ENCODE measurements at places on chromosomes 6 and 20. TPM values are rescaled to one million over a fixed set of nuclear protein-coding genes. Genes with fewer than 3 reads are reported as not detected.

GRCh38 chr6:131924881-131925474, 26.2 kb downstream of the CCN2 start:
- no peak for DNase-seq

DNA sequence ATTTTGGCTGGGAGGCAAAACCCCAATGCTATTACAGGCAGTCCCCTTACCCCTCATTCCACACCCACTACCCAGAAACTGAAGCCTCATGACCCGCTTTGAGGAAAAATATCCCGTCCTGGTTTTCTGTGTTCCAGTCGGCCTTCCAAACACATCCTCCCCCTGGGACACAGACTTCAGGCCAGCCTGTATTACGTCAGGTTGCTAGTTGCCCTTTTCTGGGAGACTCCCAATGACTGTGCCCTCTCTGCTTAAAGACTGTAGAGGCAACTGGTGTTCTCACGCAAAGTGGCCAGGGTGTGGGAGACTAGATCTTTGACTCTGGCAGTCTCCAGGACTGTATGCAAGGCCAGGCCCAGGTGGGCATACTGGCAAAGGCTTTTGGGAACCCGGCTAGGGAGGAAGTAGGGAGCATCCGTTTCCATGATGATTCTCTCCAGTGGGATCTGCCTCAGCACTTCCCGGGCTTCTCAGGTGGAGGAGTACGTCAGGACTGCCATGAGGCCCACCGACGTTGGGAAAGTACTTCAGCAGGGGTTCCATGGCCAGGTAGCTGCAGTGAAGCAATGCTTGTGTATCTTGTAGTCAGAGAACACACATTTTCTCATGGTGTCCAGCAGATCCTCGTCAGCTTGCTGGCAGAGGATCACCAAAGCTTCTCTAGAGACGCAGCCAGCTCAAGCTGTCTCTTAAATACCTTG, 34.9 kb downstream of the DYNLT1 start:
- DNase-seq: no peak

DNA sequence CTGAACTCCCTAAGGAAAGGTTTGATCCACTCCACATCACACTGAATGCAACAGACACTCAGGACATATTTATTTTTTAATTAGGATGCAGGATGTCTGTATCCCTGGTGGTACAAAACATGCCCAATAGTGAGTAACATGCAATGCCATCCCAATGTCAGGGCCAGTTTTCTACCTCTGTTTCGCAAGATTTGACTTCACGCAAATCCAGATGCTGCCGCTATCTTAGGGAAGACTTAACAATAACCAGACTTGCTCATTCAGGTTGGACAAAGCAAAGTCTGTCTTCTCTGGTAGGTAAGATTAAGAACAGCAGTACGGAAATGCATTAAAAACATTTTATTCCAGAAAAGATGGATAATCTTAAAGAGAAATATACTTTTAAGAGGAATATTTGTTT, 103.1 kb downstream of the TASP1 start:
- DNase-seq: no peak

Gene UBE2C
- 1.0 TPM for total RNA-seq

- no peak for DNase-seq
Measured at GRCh38 chr6:164211254-164211653, 796.7 kb downstream of the QKI start.
